ENCODE measurements at places on chromosomes 11 and 22.

GRCh38 chr11:78234006-78234405 lies 45.3 kb downstream of the USP35 start:
- DNase-seq: no peak

GRCh38 chr11:5298451-5298850 lies 3.3 kb downstream of the OR51B4 start:
- DNase-seq: no peak

DNA sequence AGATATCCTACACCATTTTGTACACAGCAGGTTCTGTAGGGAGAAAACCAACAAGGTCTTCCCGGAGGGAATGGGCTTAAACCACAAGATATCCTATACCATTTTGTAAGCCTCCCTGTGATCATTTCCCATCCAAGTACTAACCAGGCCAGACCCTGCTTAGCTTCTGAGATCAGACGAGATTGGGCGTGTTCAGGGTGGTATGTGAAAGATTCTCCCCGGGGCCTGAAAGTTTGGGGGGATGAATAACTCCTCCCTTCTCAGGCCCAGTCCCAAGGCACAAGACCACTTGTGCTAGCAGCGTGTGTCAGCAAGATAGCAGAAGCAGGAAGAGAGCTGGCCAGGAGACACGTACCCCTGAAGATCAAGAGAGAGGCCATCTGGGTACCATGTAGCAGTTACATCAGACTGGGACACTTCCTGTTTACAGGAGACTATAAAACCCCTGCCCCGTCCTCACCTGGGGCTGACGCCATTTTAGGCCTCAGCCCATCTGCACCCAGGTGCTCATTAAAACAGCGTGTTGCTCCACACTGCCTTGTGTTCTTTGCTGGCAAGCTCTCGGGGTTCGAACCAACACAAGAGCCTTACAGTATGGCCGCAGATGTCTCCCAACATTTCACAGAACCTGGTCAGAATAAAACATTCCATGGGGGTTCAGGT lies 17.3 kb downstream of the MIF start:
- DNase-seq: no peak

GRCh38 chr22:44615146-44615545 lies 86.9 kb upstream of the PRR5 start:
- no peak for DNase-seq

GRCh38 chr22:49328630-49329405 lies 498.9 kb downstream of the BRD1 start:
- no peak for DNase-seq

DNA sequence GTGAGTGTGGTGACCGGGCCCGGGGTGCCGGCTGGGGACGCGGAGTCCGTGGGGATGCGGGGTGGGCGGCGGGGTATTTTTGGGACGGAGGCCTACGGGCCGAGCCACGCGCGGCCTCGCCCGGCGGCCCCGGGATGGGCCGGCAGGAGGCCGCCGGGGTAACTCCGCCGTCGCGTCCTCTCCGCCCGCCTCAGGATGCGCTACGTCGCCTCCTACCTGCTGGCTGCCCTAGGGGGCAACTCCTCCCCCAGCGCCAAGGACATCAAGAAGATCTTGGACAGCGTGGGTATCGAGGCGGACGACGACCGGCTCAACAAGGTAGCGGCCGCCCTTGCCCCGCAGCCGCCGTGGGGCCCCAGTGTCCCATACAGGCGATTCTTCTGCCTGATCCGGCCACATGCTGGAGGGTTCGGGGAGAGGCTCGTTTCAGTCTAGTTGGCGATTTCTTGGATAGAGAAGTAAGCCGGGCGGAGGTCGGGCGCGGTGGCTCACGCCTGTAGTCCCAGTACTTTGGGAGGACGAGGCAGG lies 337 bp downstream of the RPLP2 start:
- no peak for DNase-seq

DNA sequence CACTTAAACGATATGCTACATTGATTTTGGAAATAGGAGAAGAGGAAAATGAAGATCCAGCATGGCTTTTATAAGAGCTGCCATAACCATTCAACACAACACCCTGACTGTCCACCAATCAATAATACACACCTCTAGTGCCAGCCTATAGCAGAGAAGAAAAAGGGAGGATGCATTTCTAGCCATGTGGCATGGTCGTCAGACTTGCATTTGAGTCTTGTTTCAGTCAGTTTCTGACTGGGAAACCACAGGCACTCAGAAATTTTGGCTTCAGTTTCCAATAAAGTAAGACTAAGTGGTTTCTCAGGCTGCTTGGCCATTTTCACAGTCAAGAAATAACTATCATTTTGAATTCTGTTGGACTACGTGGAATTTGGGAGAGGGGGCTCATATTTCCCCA lies 523.5 kb upstream of the LRRC4C start:
- no peak for DNase-seq

GRCh38 chr22:32775957-32776356 lies 25.5 kb upstream of the TIMP3 start:
- DNase-seq: no peak

GRCh38 chr11:75420224-75421034 lies 12.6 kb downstream of the KLHL35 start:
- DNase-seq: no peak

DNA sequence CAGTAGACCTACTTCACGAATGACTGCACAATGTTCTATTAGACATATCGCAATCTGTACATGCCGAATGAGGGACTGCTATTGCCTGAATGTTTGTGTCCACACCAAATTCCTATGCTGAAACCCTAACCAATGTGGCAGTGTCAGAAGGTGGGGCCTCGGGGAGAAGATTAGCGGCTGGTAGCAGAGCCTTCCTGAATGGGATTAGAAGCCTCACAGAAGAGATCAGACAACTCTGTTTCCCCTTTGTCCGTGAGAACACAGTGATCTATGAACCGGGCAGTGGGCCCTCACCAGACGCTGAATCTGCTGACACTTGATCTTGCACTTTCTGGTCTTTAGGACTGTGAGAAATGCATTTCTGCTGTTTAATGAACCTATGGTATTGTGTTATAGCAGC lies 33.1 kb downstream of the LRFN4 start:
- no peak for DNase-seq

DNA sequence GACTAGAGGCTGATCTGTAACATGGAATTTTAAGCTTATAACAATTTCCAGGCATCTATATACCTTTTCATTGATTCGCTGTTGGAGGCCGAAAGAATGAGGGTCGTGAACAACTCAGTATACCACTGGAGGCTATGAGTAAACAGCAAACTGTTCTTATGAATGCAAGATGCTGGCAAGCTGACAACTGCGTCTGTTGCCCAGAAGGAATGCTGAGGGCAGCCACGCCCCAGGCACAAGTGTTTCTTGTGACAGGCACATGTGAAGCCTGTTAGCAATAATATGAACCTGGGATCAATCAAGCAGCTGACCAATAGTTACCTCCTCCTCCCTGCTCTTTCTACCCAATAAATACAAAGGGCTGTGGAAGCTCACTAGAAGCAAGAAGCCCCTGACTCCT lies 15.3 kb downstream of the RTCB start:
- no peak for DNase-seq

DNA sequence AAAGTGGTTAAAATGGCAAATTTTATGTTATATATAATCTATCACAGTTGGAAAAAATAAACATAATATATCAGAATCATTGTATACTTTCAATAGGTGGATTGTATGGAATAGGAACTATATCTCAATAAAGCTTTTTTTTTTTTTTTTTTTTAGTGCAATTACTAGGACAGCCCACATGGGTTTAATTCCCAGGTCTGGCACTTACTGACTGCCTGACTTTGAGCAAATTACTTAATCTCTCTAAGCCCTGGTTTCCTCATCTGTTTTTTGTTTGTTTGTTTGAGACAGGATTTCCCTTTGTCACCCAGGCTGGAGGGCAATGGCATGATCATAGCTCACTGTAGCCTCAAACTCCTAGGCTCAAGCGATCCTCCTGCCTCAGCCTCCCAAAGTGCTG lies 26.1 kb upstream of the BAIAP2L2 start:
- no peak for DNase-seq

Measured in fibroblast of skin of left quadriceps (primary cell).